ENCODE measurements at places on chromosomes 3 and 15. TPM values are rescaled to one million over a fixed set of nuclear protein-coding genes. Genes with fewer than 3 reads are reported as not detected.
A peak's percentile ranks its signal among the peaks of the same experiment; 100 is the strongest.

The PRC1 gene
- 5.1 TPM for polyA plus RNA-seq

The PLIN1 gene
- not detected for polyA plus RNA-seq

GRCh38 chr3:121998611-121999473, 23.2 kb downstream of the ILDR1 start:
- no peak overlapping the region for H3K27ac ChIP-seq
- no peak overlapping the region for H3K4me3 ChIP-seq
- DNase-seq = no peak
- H3K27me3 ChIP-seq = no peaks in the 10 kb centered on the region
- no peaks in the 10 kb centered on the region for H3K36me3 ChIP-seq

- DNase-seq = no peak
- no peak overlapping the region for H3K27ac ChIP-seq
- H3K4me1 ChIP-seq = no peaks in the 10 kb centered on the region
- no peaks in the 10 kb centered on the region for H3K36me3 ChIP-seq
- no peak overlapping the region for H3K4me3 ChIP-seq
Observed at GRCh38 chr3:80580146-80580545, 812.3 kb upstream of the ROBO1 start.

GRCh38 chr15:94052711-94053110, 178.7 kb upstream of the MCTP2 start:
- H3K4me1 ChIP-seq = no peaks in the 10 kb centered on the region
- DNase-seq = no peak
- no peaks in the 10 kb centered on the region for H3K27me3 ChIP-seq
- no peaks in the 10 kb centered on the region for H3K36me3 ChIP-seq

GRCh38 chr3:16311960-16312451, 47.0 kb downstream of the OXNAD1 start:
- H3K36me3 ChIP-seq = peaks cover 33% of the 10 kb centered on the region
- H3K27me3 ChIP-seq = no peaks in the 10 kb centered on the region
- peak; percentile 89 for DNase-seq
- H3K4me1 ChIP-seq = peaks cover 100% of the 10 kb centered on the region
- H3K27ac ChIP-seq = peak overlapping the region; percentile 70

DNA sequence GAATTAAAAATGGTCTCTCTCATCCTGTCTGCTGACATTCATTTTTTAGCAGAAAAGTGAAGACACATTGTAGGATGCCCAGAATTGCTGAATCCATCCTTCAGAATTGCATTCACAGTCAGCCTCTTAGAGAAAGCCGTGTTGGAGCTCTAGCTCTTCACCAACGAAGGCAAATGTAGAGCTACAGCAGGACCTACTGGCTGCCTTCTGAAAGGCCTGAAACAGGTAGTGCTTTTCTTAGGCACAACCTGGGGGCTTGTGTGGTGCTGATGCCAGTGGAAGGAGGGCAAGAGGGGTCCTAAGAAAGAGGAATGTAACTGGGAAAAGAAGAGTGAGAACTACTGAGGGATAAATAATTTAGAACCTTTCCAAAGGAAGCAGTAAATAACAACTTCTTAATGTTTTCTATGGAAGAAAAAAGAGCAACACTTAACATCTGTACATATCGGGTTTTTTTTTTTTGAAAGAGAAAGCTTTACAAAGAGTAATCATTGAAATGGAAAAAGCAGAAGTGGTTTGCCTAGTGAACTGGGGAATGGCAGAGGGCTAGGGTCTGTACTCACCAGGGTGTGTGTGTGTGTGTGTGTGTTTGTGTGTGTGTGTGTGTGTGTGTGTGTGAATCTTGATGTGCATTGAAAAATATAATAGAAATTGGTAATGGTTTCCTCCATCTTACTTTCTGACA, 297.8 kb downstream of the SATB1 start:
- H3K4me1 ChIP-seq = no peaks in the 10 kb centered on the region
- no peaks in the 10 kb centered on the region for H3K36me3 ChIP-seq
- no peak overlapping the region for H3K27ac ChIP-seq
- DNase-seq = no peak
- no peak overlapping the region for H3K4me3 ChIP-seq

- H3K4me3 ChIP-seq = no peak overlapping the region
- no peaks in the 10 kb centered on the region for H3K36me3 ChIP-seq
- H3K4me1 ChIP-seq = no peaks in the 10 kb centered on the region
- DNase-seq = no peak
- no peaks in the 10 kb centered on the region for H3K27me3 ChIP-seq
Observed at GRCh38 chr3:185726254-185726967, 98.4 kb downstream of the IGF2BP2 start.

DNA sequence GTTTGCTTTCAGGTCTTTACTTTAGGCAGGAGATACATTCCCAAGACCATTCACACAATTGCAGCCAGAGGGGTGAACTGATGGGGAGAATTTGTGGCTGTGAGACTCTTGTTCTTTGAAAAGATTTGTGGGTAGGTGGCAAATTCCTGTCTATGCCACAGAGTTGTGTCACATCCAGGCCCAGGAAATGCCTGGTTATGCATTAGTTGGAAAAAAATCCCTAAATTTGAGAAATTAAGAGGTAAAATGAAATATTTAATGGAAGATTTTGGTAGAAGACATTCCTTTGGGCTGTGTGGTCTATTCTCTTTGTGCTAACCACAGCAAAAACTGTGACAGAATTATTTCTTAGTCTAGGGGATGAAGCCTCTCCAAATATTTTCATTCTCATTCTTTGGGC, 28.8 kb downstream of the SAMMSON start:
- DNase-seq = no peak
- no peak overlapping the region for H3K27ac ChIP-seq
- H3K27me3 ChIP-seq = no peaks in the 10 kb centered on the region
- no peaks in the 10 kb centered on the region for H3K36me3 ChIP-seq

DNA sequence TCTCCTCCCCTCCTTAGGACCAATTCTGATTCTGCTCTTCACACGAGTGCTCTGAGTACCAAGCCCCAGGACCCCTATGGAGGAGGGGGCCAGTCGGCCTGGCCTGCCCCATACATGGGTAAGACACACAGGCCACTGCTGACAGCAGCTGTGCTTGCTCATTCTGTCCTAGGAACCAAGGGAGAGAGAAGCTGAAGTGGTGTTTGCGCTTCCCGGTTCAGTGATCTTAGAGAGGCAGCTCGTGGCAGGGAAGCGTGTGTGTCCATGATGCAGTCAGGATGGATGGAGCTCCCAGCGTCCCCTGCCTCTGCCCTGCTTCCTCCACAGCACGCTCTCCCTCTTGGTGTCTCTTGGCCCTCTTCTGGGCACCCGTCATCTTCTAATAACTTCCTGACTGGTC, 77.6 kb downstream of the CRTC3 start:
- no peak overlapping the region for H3K27ac ChIP-seq
- H3K4me1 ChIP-seq = no peaks in the 10 kb centered on the region
- peaks cover 54% of the 10 kb centered on the region for H3K36me3 ChIP-seq
- no peak overlapping the region for H3K4me3 ChIP-seq
- no peak for DNase-seq
- no peaks in the 10 kb centered on the region for H3K27me3 ChIP-seq
